Hematopoietic multipotent progenitor cell treated with erythropoietin and hydrocortisone succinate and interleukin-3 and kit ligand, for 4 days (in vitro differentiated cells): ENCODE measurements at places on chromosomes 2 and 18.

- no peak for DNase-seq
Measured at GRCh38 chr2:156423674-156424282, 12.4 kb upstream of the GPD2 start.

- peak; percentile 54 for DNase-seq
Measured at GRCh38 chr2:213149294-213149875, 2.0 kb downstream of the IKZF2 start.

DNA sequence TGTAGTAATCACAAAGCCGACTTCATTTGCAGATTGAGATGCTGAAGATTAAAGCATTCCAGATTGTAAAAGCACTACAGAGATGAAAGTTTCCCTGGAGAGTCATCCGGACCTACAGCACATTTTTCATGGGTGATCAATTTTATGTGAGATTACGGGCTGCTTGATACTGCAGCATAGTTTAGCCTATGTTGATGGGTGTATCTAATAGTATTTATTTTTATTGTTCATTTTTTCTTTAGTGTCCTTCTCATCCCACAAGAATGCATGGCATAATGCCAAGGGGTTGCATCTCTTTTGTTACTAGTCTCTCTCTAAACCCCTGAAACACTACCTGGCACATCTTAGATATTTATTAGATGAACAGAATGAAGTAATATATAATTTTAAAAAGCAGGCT, 240.4 kb downstream of the MBD2 start:
- no peak for DNase-seq

GRCh38 chr2:19767899-19768298, 133.9 kb downstream of the TTC32 start:
- no peak for DNase-seq

GRCh38 chr2:60532421-60532820, 21.0 kb downstream of the BCL11A start:
- no peak for DNase-seq

GRCh38 chr2:119225105-119225865, 1.7 kb downstream of the STEAP3 start:
- peak; percentile 62 for DNase-seq

DNA sequence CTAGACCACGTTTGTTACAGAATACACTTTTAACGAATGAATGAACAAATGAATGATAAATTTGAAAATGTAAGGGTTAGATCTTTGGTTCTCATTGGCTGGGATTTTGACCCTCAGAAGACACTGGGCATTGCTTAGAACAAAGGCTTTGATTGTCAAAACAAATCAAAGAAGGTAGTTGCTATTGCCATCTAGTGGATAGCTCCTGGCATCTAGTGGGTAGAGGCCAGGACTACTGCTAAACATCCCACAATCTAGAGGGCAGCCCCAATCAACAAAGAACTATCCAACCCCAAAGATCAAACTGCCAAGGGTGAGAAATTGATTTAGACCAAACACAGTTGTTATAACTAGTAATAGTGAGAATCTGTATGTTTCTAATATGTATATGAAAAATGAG, 552.3 kb downstream of the KCNJ3 start:
- peak; percentile 46 for DNase-seq

DNA sequence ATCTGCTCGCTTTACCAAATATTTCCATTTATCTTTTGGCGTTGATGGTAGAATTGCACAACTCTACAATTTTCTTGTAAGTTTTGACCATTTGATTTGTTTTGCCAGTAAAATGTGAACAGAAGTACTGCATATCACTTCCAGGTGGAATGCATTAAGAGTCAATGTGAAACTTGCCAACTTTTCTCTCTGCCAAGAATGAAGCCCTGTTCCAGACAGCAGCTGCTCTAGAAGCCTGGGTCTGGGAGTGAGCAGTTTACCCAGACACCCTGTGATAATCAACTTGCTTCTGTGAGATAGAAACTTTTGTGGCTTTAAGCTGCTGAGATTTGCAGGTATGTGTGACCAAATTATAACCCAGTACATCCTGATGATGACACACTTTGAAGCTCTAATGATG, 115.9 kb upstream of the SYT4 start:
- DNase-seq = no peak

DNA sequence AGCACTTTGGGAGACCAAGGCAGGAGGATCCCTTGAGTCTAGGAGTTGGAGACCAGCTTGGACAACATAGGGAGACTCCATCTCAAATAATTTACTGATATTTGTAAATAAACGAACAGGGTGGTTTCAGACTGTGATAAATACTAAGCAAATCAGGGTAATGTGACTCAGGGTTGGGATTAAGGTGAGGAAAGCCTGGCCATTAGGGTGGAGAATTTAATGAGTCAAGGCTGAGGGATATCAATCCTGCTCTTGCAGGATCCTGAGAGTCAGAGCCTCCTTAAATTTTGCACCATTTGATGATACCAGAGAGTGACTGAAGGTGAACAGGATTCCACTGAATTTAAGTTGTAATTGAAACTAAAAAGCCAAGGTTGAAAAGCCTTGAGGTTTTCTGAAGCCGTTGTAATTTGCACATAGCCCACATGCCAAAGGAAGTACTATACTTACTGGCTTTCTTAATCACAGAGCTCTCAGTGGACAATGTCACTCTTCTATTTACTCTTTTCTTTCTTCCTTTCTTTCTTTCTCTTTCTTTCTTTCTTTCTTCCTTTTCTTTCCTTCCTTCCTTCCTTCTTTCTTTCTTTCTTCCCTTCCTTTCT, 28.6 kb upstream of the AP1S3 start:
- DNase-seq = peak; percentile 23

- no peak for DNase-seq
Measured at GRCh38 chr18:9910661-9911060, 3.2 kb upstream of the VAPA start.

DNA sequence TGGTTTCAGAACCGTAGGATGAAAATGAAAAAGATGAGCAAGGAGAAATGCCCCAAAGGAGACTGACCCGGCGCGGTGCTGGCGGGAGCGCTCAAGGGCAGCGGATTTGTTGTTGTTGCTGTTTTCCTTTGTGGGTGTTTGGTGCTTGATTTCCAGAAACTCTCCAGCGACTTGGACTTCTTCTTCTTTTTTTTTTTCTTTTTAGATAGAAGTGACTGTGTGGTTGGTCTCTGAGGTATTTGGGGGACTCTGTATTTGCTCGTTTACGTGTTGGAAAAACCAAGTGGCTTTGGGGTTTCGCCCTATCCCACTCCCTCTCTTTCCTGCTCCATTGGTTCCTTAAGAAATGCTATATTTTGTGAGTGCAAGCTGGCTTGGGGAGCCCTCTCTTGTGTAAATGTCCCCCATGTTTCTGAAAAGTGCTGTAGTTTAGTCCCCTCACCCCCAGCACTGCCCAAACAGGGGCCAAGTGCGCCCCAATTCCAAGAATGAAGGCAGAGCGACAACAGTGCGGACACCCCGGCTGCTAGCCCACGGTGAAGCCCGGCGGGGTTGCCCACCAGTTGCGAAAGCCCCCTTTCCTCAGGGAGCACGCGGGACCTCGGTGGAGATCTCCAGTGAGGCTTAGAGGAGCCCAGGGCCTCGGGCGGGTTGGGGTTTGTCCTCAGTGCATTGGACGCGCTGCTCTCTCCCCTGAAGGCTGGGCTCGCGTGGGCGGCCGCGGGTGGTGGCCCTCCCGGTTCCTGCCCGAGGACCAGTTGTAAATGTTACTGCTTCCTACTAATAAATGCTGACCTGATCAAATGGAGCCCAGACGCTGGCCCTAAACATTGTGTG, 1.8 kb downstream of the HOXD9 start:
- DNase-seq = no peak

- peak; percentile 50 for DNase-seq
Measured at GRCh38 chr2:238106698-238107524, 6.8 kb downstream of the ESPNL start.

DNA sequence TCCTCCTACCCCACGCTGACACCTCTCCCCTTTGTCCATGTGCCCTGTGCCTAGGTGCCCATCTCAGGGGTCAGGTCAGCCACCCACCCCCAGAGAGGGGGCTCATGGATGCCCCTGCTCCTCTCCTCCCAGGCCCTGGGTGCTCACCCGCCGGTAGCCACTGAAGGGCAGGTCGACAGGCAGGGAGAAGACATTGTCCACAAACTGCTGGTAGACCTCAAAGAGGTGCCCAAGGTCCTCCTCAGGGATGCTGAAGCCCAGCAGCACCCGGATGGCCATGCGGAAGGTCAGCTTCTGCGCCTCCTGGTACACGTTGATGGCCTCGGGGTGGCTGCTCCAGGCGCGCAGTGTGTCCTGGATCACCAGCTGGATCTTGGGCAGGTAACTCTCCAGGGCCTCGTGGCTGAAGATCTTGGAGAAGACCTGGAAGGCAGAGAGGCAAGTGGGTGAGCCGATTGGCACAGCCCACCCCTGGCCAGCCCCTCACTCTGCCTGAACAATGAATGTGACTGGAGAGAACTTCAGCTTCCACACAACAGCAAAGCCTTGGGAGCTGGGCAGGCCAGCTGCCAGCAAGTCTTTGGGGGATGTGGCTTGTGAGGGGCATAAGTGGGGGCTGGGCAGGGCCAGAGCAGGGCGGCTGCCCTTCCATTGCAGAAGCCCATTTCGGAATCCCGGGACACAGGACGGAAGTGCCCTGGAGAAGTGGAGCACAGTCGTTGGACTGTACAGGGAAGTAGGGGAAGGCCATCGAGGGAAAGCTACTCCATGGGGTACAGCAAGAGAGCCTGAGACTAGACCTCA, 12.5 kb downstream of the CYP26B1 start:
- DNase-seq = no peak

GRCh38 chr2:43086451-43087221, 139.8 kb downstream of the ZFP36L2 start:
- DNase-seq = no peak

DNA sequence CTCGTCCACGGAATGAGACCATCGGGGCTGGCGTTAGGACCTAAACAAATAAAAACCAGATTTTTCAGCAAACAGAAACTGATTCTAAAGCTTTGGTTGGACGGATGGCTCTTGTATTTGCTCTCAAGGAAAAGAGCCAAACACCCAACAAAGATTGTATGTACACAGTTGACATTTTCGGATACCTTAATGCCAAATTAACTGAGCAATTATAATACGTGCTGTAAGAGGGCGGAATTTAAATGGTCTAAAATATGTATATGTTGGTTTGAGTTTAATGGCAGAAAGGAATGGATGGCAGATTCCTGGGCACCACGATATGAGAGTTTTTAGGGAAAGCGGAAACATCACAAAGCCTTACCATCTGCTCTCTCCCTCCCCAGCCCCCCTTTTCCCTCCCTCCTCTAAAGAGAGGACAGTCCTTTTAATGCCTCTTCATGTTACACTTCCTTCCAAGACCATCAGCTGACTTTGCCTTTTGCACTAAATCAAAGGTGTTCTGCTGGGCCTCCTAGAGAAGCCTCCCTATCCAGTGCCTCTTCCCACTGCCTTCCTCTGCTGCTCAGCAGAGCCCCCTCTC, 33.3 kb downstream of the STAT1 start:
- DNase-seq = no peak

DNA sequence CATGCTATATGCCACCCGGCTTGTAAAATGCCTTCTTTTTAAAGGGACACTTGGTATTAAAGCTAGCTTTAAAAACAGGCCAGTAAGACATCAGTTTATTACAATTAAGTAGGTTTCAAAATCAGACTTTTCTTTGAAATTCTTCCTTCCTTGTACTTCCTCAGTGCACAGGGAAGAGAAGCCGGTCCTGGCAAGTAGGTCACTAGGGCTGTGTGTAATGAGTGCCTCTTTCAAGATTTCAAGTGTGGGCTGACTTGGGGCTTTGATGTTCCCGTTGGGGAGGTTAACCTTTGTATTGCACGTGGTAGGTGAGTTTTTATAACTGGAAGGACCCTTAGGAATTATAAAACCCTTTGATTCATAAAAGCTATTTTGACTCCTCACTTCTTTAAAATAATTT, 566.4 kb upstream of the ID2 start:
- no peak for DNase-seq

GRCh38 chr2:50674876-50675275, 357.1 kb downstream of the NRXN1 start:
- DNase-seq = peak; percentile 5

DNA sequence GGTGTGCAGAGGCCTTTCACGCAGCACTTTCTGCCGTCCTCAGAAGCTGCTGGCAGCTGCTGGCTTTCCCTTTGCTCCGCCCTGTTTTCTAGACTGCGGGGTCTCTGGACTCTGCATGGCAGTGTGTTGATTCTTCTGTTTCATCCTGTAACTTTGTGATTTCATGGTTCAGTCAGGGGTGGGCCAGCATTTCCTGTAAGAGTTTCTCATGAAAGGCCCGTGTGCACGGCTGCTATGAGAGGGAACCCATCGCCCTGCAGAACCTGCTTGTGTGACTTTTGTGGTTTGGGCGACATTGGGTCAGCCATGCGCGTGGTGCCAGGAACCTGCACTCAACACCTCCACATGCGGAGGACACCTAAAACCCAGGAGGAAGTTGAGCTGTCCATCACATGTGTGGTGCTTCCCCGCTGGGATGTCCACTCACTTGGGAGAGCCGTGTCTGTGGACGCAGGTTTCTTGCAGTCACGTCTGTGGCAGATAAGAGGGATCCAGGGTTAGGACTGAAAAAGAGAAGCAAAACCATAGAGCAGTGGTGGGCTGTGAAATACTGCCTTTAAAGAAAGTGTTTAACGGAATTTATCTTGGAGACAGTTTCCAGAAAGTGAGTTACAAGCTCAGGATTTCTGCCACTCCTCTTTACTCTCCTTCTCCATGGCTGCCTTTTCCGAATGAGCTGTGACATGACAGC, 167.3 kb upstream of the ALKAL2 start:
- DNase-seq = no peak

DNA sequence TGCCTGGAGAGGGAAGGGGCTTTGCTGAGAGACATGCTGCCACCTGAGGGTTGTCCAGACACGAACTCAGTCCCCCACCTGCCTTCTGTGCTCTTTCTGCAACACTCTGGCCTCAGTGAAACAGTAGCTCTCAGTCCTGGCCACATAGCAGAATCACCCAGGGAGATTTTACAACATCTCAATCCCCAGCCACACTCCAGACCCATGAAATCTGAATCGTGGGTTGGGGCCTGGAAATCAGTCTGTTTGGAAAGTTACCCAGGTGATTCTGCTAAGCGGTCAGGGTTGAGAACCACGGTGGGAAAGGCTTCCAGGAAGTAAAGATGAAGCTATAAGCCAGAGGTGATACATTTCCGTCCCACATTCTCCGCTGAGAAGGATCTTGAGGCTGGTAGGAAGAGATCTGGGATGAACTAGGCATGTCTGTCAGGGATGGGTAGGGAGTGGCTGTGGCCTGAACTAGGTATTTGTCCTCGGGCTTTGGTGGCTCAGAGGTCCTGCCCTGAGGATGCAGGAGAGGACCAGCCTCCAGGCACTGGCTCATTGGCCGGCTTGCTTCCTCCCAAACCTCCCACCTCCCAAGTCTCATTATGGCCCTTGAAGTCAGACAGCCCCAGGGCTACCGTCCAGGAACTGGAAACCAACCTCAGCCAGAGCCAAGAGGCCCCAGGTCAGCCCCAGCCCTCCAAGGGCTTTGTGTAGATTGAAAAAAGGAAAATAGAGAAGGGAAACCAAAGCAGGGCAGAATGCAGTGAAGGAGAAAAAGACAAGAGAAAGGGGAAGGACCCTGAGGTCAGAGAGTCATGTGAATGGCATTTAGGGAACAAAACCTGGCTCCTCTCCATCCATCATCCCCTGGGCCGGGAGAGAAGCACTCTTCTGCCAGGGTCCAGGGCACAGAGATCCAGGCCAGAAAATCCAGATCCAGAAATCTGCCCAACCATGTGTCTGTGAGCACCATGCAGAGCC, 119.6 kb downstream of the ZFP36L2 start:
- peak; percentile 34 for DNase-seq
